Mesendoderm (in vitro differentiated cells): ENCODE measurements at places on chromosomes 1 and 21.

DNA sequence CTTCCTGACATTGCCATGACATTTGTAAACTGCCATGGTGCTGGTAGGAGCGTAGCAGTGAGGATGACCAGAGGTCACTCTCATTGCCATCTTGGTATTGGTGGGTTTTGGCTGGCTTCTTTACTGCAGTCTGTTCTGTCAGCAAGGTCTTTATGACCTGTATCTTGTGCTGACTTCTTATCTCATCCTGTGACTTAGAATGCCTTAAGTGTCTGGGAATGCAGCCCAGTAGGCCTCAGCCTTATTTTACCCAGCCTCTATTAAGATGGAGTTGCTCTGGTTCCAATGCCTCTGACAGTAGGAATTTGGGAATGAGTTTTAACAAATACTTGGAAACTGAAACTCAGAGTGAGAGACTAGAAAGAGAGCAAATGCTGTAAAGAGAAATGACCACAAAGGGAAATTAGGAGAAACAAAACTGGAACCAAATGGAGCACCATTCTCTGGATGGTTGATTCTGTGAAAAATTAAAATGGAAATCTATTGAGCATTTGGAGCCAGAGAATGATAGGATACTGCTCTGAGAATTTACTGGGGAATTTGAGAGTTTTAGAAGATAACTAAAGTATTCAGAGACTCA is 50.1 kb upstream of the RHOU start:
- DNase-seq: no peak

GRCh38 chr1:198387587-198387986 is 152.9 kb downstream of the ATP6V1G3 start:
- DNase-seq: peak; percentile 3

DNA sequence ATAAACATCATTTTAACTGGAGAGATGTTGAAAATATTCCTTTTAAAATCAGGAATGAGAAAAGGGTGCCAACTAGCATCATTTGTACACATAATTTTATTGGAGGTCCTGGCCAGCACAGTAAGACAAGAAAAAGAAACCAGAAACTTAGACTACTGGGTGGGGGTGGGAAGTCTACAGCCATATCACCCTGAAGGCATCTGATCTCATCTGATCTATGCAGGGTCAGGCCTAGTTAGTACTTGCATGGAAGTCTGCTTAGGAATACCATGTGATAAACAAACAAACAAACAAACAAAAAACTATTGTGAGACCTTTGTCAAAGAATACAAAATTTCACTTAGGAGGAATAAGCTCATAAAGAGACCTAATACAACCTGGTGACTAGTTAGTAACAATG is 54.2 kb downstream of the EIF2B3 start:
- DNase-seq: peak; percentile 36

DNA sequence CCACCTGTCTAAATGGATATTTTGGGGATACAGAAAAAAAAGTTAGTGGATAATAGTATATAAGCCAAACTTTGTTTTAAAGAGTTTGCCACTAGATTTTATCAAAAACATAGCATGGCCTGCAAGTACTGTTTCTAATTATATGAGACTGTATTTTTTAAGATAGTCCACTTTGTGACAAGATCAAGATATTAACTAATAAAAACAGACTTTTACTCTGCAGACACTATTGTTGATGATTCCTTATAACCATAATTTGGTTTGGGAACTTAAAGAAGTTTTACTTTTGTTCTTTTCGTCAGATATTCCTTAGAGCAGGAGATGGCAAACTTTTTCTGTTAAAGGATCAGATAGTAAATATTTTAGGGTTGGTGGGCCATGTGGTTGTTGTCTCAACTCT is 36.4 kb downstream of the SMG7 start:
- DNase-seq: no peak

- DNase-seq: peak; percentile 54
Measured at GRCh38 chr1:14915356-14916054, 238.0 kb upstream of the TMEM51 start.

GRCh38 chr1:170671629-170671963 is 7.7 kb downstream of the PRRX1 start:
- DNase-seq: no peak

DNA sequence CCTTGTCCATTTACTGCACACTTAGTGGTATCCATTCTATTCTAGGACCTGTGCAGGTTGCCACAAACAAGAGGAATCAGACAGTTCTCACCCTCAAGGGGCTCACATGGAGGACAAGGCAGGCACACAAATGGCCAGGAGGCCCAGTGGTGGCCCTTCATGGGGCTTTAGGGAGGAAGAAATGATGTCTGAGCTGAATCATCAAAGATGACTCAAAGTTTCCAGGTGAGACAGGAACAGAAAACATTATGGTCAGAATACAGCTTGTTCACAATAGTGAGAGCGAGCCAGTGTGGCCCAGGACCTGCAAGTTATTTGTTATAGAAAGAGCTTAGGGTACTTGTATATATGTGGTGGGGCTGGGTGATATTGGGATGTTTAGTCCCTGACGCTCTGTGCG is 26.4 kb downstream of the SHISAL2A start:
- peak; percentile 39 for DNase-seq

DNA sequence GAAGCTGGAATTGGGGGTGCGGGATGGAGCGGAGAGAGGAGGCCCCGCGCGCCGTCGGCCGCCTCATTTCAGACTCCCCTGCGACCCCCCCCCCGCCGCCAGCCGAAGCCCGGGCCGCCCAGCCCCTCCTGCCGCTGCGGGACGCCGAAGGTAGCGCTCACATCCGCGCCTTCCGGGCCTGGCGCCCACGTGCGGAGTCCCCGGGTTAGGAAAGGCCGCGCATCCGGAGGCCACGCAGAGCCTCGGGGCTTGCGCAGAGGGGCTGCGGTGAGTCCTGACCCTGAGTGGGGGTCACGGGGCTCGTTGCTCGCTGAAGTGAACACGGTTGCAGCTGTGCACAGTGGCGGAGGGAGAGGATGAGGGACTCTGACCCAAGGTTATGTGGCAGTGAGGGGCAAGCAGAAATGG is 552 bp upstream of the ZNF496 start:
- DNase-seq: peak; percentile 71

- no peak for DNase-seq
Measured at GRCh38 chr21:29810871-29811270, 128.9 kb downstream of the GRIK1 start.
